ENCODE measurements at places on chromosomes 2 and 18.

GRCh38 chr2:209644842-209645241, 126.8 kb upstream of the UNC80 start:
- no peak for DNase-seq

GRCh38 chr18:13398631-13399030, 180.1 kb downstream of the LDLRAD4 start:
- no peak for DNase-seq

- DNase-seq, result no peak
These were observed 172.4 kb upstream of the KCNH7 start for GRCh38 chr2:163011000-163011399.

DNA sequence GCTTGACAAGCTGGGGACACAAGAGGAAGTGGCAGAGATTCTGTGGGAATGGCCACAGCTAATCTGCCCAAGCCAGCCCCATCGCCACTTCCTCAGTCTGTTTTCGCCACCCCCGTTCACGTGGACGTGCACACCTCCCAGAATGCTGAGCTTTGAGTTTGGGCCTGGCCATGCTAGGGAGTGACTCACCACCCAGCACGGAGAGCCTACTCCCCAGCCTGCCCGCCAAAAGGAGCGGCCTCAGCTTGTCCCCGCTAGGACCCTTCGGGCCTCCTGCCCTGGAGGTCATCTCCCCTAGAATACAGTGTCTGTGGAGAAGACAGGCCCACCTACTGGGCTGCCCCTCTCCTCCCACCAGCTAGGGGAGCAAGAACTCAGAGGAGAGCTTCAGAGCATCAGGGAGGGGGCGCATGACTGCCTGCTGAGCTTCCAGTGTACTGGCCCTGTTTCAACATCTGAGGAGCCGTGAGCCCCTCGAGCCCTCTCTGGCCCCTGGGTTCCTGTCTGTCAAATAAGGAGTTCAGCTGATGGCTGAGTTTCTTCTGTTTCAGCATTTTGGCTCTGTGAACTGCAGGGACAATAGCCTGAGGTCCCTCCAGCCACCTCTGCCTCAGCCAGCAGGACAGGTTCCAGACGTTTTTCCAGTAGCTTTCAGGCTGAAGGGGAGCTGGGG, 5.1 kb downstream of the SLC35F6 start:
- no peak for DNase-seq

DNA sequence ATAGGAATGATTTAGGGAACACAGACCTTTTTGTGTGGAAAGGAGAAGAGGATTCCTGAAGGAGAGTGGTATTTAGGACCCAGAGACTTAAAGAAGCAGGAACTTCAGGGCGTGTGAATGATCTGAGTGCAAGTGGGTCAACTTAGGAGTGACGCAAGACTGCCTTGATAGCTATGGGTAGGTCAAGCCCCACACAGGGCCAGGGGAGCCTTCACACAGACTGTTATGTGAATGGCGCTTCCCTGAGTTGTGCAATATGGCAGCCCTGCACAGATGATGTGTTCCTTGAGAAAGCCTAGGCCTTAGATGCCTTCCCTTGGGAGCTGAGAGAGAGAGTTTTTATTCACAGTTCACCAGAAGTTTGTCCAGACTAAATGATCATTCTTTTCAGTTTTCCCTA, 47.1 kb upstream of the IGFBP5 start:
- no peak for DNase-seq

GRCh38 chr2:54701029-54701428, 22.4 kb upstream of the EML6 start:
- no peak for DNase-seq

- no peak for DNase-seq
These were observed 194.9 kb downstream of the MCFD2 start for GRCh38 chr2:46720592-46721185.

DNA sequence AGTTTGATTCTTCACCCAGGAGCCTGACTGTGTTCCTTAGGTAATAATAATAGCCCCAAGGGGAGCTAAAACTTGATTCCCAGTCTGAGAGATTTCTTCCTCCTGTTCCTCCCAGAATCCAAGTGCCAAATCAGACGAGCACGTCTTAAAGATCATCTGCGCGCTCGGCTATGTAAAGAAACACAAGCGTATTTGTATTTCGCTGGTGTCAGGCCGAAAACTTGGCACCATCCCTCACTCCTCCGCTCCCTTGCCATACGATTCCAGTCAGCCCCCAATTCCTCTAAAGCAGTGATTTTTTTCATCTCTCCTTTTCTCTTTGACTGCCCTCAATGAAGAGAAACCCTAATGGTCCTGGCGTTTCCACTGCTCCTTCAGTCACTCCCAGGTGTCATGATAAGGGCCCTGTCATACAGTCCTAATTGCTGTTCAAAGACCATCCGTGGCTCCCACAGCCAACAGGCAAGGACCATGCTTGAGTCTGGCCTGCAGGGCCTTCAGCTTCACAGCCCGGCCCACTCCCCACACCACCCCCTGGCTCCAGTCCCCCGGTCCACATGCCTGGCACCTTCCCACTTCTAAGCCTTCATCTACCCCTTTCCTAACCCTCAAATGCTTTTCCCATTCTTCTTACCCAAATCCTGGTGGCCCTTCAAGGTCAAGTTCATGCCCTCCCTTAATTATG, 130.8 kb upstream of the ID2 start:
- no peak for DNase-seq

DNA sequence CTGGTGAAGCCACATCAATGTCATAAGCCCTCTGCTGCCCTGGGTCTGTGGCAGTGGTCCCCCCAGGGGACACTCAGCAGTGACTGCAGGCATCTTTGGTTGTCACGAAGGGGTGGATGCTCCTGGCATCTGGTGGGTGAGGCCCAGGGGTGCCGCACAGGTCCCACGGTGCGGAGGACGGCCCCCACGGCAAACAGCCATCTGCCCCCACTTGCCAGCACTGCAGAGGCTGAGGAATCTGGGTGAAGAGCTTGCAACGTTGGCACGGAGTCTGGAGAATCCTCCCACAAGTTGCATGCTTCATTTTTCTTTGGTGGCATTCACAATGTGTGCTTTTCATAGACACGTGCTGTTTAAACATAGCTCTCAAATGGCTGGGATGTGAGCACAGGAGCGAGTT, 105.1 kb upstream of the PXDN start:
- no peak for DNase-seq

DNA sequence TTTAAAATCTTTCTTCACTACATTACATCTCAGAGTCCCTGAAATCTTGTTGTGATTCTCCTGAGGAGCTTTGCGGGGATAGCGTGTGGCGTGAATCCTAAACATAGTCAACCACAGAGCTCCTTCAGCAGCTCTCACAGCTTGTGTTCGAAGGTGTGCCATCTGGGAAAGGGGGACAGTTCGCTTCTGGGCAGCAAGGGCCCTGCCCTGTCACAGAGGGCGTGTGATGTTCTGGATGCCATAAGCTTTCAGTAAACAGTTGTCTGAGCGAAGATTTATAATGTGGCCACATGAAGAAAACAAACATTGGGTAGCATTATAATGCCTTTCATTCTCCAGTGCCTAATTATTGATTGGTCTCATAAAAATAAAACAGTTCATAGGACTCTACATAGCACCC, 172.5 kb downstream of the MYO1B start:
- no peak for DNase-seq

- no peak for DNase-seq
These were observed 615.8 kb upstream of the SALL3 start for GRCh38 chr18:78363556-78364387.

DNA sequence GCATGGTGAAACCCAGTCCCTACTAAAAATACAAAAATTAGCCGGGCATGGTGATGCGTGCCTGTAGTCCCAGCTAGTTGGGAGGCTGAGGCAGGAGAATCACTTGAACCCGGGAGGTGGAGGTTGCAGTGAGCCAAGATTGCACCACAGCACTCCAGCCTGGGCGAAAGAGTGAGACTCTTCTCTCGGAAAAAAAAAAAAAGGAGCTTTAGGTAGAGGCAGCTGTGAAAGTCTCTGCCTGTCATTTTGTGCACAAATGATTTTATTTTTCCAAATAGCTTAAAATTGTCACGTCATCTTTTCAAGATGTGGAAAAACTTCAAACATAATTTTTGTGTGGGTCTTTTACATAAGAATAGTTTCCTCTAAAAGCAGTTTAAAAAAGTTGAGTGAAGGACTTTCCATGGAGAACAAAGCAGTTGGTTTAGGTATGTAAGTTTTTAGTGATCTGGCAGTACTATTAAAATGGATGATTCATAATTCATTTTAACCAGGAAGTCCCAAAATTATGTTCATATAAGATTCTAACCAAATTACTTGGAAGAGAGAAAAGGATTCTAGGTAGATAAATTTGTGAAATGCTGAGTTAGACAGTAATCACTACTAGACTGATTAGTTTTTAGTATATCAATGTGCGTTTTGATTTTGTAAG, 11.5 kb downstream of the CCNYL1 start:
- no peak for DNase-seq

GRCh38 chr2:117835990-117836760, 21.7 kb downstream of the DDX18 start:
- no peak for DNase-seq

DNA sequence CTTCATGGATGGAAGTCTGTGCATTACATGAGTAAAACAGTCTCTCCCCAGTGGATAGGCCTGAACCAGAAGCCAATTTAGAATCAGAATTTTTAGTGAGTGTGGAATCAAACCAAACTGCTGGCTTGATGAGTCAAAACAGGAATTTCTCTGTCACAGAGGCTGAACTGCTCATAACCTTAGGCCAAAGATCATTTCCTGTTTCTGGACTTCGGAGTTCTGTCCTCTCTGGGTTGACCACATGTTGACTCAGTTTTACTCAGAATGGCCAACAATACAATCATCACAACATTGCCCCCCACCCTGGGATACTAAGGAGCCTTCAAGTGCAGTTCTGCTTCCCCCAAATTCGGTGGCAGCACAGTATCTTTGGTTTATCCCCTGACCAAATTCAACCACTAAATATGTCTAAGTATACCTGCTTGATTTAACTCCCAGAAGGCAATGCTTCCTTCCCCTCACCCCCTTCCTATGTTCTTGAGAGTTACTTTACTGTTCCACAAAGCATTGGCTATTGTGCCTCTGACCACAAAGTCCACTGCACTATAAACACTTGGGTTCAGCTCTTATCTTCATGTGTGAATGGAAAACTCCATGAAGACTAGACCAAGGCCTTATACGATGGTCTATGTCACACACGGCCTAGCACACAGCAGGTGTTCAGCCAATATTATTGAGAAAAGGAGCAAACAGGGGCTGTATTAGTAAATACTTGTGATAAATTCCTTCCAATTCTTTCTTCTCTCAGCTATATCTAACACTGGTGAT, 67.8 kb downstream of the NXPH2 start:
- no peak for DNase-seq

All from NCI-H1417 treated with DMSO at 0.1 percent for 48 hours (cell line).